ENCODE measurements at places on chromosomes 2 and 18.

DNA sequence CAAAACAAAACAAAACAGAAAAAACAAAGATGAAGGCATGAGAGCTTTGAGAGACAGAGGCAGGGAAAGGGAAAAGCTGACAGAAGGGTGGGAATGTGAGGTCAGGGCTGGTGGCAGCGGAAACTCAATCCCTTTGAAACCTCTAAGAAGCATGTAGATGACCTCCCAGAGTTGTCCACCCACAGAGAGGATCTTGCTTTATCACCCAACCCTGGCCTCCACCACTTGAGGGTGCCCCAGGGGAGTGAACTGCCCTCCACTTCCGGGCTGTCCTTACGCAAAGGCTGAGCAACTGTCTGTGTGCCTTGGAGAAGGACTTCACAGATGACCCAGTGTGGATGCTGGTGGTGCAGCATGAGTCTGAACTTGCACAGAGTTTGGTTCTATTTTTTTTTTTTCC, 26.7 kb downstream of the PDCL3 start:
- no peak for DNase-seq

DNA sequence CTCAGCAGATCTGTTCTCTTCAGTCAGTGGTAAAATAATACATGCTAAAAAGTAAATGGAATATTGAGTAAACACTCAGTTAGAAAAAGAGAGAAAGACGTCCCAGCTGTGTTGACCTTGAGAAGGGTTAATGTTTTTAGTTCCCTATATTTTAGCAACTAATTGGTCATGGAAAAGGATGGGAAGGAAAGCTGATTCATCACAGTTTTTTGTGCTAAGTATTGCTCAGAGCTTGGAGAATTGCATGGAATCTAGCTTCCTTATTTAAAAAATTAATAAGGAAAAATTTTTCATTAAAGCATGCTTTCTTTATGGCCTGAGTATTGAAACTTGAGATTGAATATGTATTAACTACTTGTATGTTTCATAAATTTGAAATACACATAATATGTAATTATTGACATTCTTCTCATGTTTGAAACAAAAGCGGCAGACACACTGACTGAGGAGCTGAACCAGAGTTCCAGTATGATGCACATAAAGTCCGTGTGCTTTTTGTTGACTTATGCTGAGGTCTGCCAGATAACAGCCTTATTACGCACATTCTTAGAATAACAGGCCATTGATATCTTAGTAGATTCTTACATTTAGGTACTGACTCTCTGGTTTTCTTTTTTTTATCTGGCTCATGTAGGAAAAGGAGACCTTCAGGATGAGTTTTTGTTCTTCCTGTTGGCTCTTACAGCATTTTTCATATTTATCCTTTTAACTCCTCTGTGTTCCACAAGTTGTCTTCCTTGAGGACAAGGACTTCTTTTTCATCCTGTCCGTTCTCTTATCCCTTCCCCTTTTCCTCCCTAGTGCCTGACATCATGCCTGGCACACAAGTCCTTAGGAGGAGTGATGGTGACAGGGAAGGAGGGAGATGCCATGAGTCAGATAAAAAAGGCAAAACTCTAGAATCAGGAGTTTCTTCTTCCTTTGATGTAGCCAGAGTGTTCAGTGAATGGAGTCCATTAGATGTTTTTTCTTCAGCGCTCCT, 194.1 kb downstream of the PTPRM start:
- DNase-seq: no peak

- DNase-seq: no peak
These were observed 367.8 kb downstream of the LRRTM1 start for GRCh38 chr2:79936715-79937114.

DNA sequence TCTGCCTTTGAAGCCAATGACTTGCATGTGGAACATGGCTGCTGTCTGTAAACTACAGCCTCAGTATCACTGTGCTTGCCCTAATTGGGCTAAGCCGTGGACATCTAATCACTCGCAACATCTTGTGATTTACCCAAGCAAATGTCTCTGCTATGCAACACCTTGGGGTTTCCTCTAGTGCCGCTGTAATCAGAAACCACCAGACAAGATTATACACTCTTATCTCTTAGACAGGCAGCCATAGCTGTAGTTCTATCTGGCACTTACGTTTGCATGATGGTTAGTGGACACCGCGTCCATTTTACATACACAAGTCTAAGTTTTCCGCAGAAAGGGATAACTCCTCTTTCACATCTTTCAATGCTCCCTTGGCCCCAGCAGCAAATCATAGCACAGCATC, 204.3 kb upstream of the CCDC68 start:
- DNase-seq: no peak

DNA sequence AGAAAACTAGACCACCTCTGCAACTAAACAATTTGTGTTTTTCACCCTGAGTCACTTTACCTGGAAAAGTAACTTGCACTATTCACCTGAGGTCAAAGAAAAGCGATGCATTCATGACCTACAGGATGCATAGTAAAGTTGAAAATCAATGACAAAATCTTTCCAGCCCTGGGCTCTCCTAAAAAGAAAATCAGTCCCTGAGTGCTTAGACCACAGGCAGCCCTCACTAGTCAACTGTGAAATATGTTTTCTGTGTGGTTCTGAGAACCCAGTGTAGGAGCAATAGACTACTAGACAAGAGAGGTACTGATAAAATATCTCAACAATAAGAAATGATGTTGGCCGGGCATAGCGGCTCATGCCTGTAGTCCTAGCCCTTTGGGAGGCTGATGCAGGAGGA, 133.1 kb downstream of the TXNL1 start:
- no peak for DNase-seq

GRCh38 chr2:44802777-44803424, 138.6 kb upstream of the SIX3 start:
- peak; percentile 2 for DNase-seq

DNA sequence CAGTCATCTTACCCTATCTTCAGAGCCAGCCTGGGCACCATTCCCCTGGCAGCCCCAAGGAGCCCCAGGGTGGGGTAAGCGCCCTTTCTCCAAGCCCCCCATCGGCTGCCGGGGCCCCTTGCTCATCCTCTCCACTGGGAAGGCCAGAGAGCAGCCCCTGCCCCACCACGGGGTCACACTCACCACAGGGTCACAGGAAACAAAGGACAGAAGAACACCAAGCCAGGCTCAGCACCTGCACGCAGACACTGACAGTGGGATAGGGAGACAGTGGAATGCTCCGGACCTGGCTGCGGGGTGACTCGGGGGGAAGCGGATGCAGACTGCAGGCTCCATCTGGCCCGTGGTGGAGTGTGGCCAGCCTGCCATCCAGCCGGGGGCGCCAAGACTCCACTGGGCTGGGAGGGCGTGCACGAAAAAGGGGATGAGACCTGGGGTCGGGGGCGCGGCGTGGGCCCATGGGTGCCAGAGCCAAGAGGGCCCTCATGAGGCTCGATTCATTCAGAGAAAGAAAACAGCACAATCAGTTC, 21.1 kb downstream of the HDAC4 start:
- no peak for DNase-seq

GRCh38 chr2:26764906-26765305, 822 bp downstream of the SLC35F6 start:
- no peak for DNase-seq

DNA sequence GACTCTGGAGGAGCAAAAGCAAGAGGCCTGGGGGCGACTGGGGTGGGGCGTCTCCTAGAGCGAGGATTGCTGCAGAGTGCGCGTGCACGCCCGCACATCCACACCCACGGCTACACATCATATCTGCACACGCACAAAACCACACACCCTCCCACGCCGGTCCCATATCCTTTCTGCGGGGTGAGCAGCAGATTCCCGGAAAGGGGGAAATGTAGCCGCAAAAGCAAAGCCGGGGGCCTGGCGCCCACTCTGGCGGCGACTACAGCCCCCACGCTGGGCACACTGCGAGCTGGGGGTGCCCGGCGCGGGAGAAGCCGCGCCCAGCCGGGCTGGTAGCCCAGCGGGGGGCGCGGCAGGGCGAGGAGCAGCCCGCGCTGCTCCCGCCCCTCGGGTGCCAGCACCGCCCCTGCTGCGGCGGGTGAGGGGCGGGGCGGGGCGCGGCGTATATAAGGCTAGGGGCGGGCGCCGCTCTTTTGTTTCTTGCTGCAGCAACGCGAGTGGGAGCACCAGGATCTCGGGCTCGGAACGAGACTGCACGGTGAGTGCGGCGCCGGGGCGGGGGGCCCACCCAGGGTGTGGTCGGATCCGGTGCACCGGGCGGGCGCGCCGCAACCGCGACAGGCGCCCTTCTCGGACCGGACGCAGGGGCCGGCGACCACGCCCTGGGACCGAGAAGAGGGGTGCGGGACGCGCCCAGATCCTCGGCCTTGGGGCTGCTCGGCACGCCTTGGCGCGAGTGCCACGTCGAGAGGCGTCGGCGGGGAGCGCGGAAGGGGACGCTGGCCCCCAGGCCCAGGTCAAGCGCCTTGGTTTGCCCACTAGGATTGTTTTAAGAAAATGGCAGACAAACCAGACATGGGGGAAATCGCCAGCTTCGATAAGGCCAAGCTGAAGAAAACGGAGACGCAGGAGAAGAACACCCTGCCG, at the start of gene TMSB10:
TSS of gene TMSB10 (plus strand) at position 476 of the 927 bp plus-strand sequence.
- DNase-seq: peak; percentile 77

DNA sequence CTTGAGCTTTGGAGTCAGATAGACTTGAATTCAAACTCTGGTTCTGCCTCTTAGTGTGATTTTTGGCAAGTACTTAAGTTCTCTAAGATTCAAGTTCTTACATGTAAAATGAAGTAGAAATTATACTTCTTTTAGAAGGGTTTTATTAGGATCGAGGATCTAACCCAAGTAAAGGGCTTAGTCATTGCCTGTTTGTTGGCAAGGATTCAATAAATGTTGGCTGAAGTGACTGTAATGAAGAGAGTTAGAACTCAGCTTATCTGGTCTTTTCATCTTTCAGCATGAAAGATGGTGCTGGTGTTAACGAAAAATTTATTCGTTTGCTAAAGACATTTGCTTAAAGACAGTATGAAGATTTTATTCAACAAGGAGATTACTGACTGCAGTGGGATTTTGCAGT, 315.9 kb upstream of the THUMPD2 start:
- DNase-seq: peak; percentile 92

DNA sequence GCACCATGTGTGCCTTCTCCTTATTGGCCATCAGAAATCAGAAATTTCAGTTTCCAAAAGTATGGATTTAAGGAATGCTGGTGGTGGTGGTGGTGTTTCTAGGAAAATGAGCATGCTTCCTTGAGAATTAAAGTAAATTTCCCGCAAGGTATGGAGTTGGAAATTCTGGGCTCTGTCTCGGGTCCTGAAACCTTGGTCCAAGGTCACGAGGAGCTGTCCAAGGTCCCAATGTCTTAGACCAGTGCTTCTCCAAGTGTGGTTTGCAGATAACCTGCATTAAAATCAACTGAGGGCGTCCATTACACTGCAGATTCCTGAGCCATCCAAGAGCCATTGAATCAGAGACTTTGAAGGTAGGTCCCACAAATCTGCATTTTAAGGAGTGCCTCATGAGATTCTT, 210.9 kb upstream of the PKDCC start:
- DNase-seq: peak; percentile 31

GRCh38 chr2:212922701-212923100, 228.7 kb downstream of the IKZF2 start:
- no peak for DNase-seq

- no peak for DNase-seq
These were observed 22.6 kb upstream of the TBC1D8 start for GRCh38 chr2:101173707-101174295.

GRCh38 chr2:174535757-174536703, 49.2 kb upstream of the GPR155 start:
- no peak for DNase-seq

DNA sequence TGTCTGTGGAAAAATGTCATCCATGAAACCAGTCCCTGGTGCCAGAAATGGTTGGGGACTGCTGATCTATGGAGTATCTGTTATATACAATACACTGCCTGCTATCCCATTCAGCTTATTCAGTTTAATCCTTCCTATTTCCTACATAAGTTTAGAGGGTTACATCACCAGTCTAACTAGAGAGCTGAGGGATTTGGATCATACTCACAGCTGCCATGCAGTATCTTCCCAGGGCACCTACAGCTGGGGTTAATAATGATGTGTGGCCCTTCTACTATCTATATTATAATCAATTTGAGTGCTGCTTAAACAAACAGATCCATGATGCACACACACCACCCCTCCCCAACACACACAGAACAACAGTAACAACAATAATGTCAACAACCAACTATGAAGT, 524.0 kb downstream of the LRRTM4 start:
- DNase-seq: no peak

DNA sequence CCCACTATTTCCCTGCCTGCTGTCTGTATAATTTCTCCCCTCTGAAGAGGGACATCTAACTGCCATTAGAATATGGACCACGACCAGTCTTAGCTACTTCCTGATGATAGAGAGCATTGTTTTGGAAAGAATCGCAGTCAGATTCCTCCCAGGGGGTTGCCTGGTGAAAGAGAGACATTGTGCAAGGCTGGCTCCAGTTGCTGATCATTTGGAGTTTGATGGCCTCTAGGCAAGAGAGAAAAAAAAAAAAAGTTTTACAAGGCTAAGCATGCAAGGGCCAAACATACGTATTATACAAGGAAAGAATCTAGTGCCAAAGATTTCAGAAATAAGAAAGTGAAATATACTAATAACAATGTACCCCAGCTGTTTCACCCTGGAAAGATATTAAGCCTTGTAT, 182.2 kb downstream of the CMPK2 start:
- DNase-seq: no peak

GRCh38 chr2:98807929-98808328, 77.0 kb upstream of the MGAT4A start:
- DNase-seq: no peak

DNA sequence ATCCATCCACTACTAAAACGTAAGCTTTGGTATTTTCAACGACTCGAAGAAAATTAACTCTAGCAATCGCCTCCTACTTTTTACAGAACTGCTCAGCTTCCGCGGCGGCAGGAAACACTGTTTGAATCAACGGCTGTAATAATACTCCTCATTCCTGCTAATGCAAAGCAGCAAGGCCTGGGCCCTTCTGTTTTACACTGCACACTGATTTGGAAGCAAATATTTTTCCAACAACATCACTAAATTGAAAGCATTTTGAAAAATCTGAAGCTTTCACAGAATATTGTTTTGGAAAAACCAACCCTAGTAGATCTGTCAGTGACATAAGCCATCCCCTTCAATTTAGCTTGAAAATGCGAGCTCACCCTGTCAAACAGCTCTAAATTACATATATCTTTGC, 261.2 kb downstream of the TXNL1 start:
- no peak for DNase-seq

DNA sequence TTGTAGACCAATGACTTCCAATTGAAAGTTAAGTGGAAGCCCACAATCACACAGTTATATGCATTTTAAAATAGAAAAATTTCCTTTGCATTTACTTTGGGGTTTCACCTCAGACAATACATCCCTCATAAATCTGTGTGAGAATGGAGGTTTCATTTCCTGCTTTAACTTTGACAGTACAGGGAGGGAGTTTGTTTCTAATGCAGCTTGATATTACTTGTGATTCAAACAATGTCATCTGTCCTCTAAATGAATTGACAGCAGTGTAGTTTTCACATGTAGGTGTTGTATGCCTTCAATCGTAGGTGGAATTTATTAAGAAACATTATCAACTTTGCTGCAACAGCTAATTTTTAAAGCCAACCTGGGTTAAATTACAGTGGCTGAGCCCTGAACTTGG, 75.2 kb downstream of the TMEFF2 start:
- DNase-seq: no peak

- DNase-seq: no peak
These were observed 127.0 kb downstream of the ST6GAL2 start for GRCh38 chr2:106758901-106759497.

- DNase-seq: no peak
These were observed 753.6 kb upstream of the GCFC2 start for GRCh38 chr2:76464310-76464709.

GRCh38 chr18:24176727-24177416, 38.0 kb downstream of the CABYR start:
- peak; percentile 46 for DNase-seq
